ENCODE measurements at places on chromosomes 6 and 20.

GRCh38 chr6:163392533-163392932 lies 22.0 kb upstream of the QKI start:
- DNase-seq: no peak

GRCh38 chr6:142819603-142820337 lies 125.2 kb downstream of the HIVEP2 start:
- peak; percentile 29 for DNase-seq

GRCh38 chr6:135250234-135250633 lies 69.1 kb downstream of the MYB start:
- DNase-seq: no peak

- no peak for DNase-seq
Measured at GRCh38 chr6:51930602-51931001, 156.8 kb downstream of the PKHD1 start.

GRCh38 chr20:41141153-41141815 lies 3.9 kb downstream of the PLCG1 start:
- peak; percentile 34 for DNase-seq

DNA sequence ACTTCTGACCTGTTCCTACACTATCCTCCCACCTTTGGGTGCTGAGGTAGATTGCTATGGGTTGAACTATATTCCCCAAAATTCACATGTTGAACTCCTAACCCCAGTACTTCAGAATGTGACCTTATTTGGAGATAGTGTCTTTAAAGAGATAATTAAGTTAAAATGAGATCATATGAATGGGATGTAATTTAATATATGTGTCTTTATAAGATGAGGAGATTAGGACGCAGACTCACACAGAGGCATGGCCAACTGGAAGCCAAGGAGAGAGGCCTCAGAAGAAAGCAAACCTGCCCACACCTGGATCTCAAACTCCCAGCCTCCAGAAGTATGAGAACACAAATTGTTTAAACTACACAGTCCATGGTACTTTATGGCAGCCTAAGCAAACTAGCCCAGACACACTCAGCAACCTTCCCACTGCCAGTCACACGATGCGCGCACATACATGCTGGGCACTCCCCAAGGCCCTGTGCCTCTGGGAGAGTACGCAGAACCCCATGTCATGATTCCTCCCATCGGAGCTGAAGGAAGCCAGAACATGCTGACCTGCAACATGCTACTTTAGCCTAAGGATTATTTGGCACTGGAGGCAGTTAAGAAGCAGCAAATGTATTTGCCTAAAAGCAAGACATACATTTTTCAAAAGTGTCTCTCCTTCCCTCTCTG lies 8.9 kb upstream of the SLC22A1 start:
- no peak for DNase-seq

GRCh38 chr20:18692447-18692846 lies 104.6 kb downstream of the DTD1 start:
- DNase-seq: no peak

DNA sequence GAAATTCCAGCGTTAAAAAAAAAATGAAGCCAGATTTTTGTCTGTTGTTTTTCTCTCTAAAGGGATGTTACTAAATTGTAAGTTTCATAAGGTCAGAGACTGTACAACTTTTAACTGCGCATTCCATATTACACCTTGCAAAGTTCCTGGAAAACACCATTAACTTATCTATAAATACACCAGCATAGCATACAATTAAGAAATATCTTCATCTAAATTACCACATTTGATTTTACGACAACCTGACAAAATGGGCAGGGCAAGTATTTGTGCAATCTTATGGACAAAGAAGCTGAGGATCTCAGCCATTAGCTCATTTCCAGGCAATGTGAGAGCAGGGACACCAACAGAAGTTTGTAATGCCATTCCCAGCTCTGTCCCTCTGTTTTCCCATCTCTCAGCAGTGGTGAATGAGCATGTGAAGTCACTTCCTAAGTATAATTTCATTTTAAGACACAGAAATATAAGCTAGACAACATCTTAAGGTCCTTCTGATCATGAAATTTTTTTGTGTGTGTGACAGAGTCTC lies 12.9 kb upstream of the GCM1 start:
- no peak for DNase-seq

- DNase-seq: no peak
Measured at GRCh38 chr6:150712505-150713252, 113.0 kb downstream of the PLEKHG1 start.

GRCh38 chr6:34295721-34296120 lies 46.9 kb upstream of the SMIM29 start:
- no peak for DNase-seq

- no peak for DNase-seq
Measured at GRCh38 chr6:147738516-147739162, 230.1 kb downstream of the SAMD5 start.

DNA sequence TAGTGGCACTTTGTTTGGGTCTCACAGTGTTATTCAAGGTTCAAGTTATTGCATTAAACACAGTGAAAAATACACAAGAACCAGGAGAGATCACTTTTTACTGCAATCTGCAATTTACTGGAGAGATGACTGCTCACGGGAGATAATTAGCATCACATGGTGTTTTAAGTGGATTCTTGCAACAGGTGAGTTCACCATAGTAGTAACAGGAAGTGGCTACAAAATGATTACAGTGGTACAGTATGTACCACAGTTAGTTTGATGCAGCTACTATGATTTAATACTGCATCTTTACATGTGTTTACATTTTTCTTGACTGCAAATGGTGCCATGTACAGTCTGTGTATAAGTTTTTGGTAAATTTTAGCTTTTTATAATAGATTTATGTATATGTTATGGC lies 96.5 kb upstream of the SCP2D1 start:
- no peak for DNase-seq

GRCh38 chr6:79246891-79247290 lies 12.4 kb upstream of the HMGN3 start:
- DNase-seq: no peak

GRCh38 chr6:77095936-77096627 lies 367.2 kb downstream of the HTR1B start:
- no peak for DNase-seq

- no peak for DNase-seq
Measured at GRCh38 chr6:158907931-158908330, 88.8 kb upstream of the EZR start.

DNA sequence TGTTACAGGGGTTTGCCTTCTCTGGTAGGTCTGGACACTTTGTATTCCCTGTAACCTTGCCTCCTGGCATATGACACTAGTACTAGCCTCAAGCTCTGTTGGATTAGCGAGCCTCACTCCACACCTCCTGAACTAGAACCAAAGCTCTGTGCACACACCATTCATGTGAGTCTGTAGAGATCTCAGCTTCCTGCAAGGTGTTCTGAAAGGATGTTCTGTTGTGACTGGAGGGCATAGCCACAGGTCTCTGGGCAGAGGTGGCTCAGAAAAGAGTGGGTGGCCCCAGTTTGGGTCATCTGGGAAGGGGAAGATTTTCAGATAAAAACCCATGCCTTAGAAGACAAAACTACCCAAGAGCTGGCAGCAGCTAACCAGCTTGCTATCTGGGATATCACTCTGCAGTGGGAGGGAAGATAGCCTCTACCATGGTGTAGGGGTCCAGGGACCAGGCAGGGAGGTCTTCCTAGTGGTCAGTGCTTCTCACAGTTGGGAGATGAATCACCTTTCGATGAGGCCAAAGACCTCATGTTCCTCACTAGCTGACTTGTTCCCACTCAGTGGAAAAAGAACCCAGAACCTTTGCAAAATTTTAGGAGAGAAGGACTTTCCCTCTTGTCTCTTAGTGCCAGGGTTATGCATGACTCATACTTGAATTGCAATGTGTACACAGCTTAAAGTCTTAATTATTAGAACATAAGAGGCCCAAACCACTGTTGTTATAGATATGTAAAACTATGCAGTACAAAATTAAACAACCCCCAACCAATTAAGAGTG lies 41.4 kb downstream of the HLA-F start:
- no peak for DNase-seq

DNA sequence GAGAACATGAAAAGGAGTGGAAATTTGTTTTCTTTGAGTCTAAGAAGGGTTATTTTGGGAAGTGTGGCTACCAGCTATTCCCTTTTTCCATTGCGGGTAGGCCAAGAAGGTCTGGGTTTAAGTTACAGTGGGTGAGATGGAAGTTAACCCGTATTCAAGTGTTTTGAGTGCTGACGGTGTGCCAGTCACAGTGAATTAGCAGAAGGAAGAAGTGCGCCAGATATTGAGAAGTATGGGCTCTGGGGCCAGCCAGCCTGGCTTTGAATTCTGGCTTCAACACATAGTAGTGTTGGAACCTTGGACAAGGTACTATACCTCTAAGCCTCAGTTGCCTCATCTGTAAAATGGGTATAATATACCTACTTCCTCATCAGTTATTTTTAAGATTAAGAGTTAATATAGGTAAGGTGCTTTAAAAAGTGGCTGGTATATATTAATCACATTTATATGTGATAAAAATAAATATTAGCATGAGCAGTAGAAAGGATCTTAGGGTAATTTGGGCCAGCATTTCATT lies 16.3 kb downstream of the ZNF76 start:
- no peak for DNase-seq

- DNase-seq: no peak
Measured at GRCh38 chr20:33506576-33506975, 16.7 kb downstream of the CBFA2T2 start.

GRCh38 chr6:141303907-141304306 lies 828.8 kb upstream of the GJE1 start:
- no peak for DNase-seq

GRCh38 chr20:36866681-36867495 lies 9.1 kb upstream of the TLDC2 start:
- no peak for DNase-seq

GRCh38 chr20:6783752-6784151 lies 16.3 kb downstream of the BMP2 start:
- no peak for DNase-seq

DNA sequence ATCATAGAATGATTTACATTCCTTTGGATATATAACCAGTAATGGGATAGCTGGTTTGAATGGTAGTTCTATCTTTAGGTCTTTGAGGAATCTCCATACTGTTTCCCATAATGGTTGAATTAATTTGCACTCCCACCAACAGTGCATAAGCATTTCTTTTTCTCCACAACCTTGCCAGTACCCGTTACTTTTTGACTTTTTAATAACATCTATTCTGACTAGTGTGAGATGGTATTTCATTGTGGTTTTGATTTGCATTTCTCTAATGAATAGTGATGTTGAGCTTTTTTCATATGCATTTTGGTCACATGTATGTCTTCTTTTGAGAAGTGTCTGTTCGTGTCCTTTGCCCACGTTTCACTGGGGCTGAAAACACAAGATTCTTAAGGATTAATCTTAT lies 107.3 kb downstream of the TINAG start:
- no peak for DNase-seq

DNA sequence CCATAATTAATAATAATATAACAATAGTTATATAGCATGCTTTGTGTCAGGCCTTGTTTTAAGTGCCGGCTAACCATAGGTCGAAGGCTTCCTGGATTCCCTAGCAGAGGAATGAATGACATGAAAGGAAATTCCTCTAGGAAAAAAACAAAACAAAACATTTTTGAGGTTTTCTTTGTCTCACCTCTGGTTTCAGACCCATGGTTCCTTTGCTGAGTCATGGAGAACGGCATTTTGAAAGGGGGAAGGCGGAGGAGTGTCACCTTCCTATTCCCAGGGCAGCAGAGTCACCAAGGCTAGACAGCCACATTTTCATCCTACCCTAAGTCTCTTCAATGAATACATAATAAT lies 25.3 kb upstream of the CCND3 start:
- no peak for DNase-seq

GRCh38 chr6:151300267-151300991 lies 60.7 kb downstream of the AKAP12 start:
- DNase-seq: no peak

DNA sequence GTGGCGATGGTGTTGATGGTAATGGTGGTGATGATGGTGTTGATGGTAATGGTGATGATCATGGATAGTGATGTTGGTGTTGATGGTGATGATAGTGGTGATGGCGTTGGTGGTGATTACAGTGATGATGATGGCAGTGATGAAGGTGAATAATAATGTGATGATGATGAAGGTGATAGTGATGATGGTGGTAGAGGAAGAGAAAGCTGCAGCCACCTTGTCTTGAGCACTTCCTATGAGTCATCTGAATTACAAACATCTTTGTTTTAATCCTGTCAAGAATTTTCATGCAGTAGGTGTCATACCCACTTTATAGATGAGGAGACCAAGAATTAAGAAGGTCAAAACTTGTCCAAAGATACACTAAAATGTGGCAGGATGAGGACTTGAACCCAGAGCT lies 242.4 kb downstream of the TAF4 start:
- DNase-seq: no peak

GRCh38 chr6:31502586-31502985 lies 4.6 kb downstream of the MICB start:
- no peak for DNase-seq

- no peak for DNase-seq
Measured at GRCh38 chr6:166567107-166567506, 19.4 kb downstream of the RAMACL start.

Data from mucosa of gallbladder (tissue), 1 donor.